ENCODE measurements at places on chromosomes 13 and 19. TPM values are rescaled to one million over a fixed set of nuclear protein-coding genes. Genes with fewer than 3 reads are reported as not detected.

Gene LIM2
- total RNA-seq, result 1.4 TPM

Gene CHMP2A
- 88.3 TPM for total RNA-seq

Gene PNMA8A
- not detected for total RNA-seq

Gene ZNF667
- total RNA-seq, result 6.4 TPM

Gene ICAM4
- total RNA-seq, result 0.54 TPM

Gene GRIK5
- 0.95 TPM for total RNA-seq

Gene BRME1
- total RNA-seq, result 3.6 TPM

Gene SLC25A15
- total RNA-seq, result 24.6 TPM

Gene SUPT20H
- 59.6 TPM for total RNA-seq

Gene ZNF548
- 24.6 TPM for total RNA-seq

Gene PSG7
- not detected for total RNA-seq

Gene PEAK3
- total RNA-seq, result not detected

Gene ZSCAN5B
- total RNA-seq, result not detected

Gene ODAD3
- total RNA-seq, result 0.70 TPM

Gene ZNF726
- 20.7 TPM for total RNA-seq

Gene ZNF738
- 17.7 TPM for total RNA-seq

Gene FXYD7
- total RNA-seq, result 0.38 TPM

Gene PLIN5
- not detected for total RNA-seq

Gene CATSPERD
- not detected for total RNA-seq

Gene KLK10
- total RNA-seq, result not detected

Gene TJP3
- total RNA-seq, result 0.69 TPM

Gene CYP2A7
- total RNA-seq, result not detected

Gene LYPD5
- total RNA-seq, result 0.61 TPM

Gene CGB3
- not detected for total RNA-seq

Gene LILRA5
- total RNA-seq, result not detected

Gene ZNF415
- 3.1 TPM for total RNA-seq

Gene PROZ
- total RNA-seq, result not detected

Gene SMIM24
- 1.6 TPM for total RNA-seq

Gene MEIS3
- not detected for total RNA-seq

Gene SLC25A23
- total RNA-seq, result 11.9 TPM

Gene CEACAM21
- 19.8 TPM for total RNA-seq

Gene PCCA
- total RNA-seq, result 8.4 TPM
